ENCODE measurements at places on chromosomes 2 and 18.

DNA sequence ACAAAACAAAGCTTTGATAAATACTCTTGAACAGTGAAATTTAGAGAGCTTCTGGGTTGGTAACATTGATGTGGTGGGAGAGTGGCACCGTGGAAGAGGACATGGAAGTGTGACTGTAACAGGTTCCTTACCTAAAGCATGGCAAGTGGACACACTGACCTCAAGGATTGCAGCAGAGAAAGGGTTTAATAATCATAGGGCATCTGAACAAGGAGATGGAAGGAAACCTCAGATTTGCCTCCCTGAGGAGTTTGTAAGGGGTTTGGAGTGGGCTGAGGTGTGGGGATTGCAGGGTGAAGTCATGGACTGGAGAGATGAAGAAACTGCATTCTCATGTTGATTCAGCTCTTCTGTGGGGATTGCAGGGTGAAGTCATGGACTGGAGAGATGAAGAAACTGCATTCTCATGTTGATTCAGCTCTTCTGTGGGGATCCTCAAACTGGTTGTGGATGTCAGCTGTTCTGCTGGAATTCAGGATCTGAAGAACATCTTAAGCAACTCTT lies 83.8 kb upstream of the TLK1 start:
- no peak for DNase-seq

GRCh38 chr2:212145121-212145520 lies 393.5 kb downstream of the ERBB4 start:
- no peak for DNase-seq

DNA sequence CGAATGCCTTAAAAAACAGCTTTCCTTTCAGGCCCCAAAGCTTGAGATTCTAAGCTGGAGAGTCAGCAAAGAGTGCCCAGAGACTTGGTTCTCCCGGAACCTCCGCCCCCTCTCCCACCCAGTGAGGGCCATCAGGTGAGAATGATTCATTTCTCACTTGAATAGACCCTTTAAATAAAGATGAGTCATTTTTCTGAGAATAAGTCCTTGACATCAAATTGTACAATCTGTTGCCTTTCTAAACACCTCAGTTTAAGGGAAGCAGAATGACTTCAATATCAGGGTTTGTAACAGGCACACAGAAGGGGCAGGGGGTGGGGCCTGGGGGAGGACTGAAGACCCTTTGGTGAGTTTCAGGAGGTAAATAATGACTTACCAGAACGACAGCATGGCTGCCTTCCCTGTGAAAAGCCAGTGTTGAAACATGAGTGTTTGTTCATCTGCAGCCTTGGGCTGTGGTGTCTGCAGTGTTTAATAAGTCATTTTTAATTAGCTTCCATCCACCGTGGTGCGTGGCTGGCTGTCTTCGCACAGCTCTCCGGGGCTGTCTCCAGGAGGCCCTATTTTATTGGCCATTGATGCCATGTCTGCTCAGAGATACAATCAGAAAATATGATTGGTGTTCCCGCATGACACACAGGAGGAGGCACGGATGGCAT lies 134.9 kb upstream of the ZNF236 start:
- DNase-seq, result no peak

DNA sequence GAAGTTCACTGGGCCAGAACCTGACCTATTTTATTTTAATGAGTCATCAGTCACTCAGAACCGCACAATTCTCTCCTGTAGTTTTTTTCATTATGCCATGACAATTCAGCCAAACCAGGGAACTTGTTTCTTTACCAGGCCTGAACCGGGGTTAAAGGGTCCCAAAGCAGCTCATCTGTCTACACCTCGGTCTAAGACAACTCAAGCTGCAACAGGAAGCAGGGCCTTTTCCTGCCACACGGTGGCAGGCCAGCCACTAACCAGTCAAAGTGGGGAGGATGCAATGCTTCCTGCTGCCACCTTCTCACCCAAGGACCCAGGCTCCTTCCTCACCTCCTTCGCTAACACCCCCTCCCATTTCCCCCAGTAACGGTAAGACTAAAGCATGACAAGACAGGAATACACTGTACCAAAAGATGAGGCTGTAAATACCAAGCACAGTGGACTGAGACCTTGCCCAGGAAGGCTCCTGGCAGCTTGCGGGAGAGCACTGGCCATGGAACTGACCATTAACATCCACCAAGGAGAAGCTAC lies 56.7 kb upstream of the ACKR3 start:
- peak; percentile 53 for DNase-seq

Measured in T-cell (primary cell).